ENCODE measurements at places on chromosomes 4 and X. TPM values are rescaled to one million over a fixed set of nuclear protein-coding genes. Genes with fewer than 3 reads are reported as not detected.

- DNase-seq: no peak
These were observed 116.8 kb upstream of the SHISA3 start for GRCh38 chr4:42280327-42281095.

SLC10A6 gene
- total RNA-seq: 12.7 TPM

MID1 gene
- 17.6 TPM for total RNA-seq

ODAPH gene
- 0.53 TPM for total RNA-seq

BRS3 gene
- not detected for total RNA-seq

- DNase-seq: no peak
These were observed 257.8 kb downstream of the DHRSX start for GRCh38 chrX:2242980-2243379.

- DNase-seq: no peak
These were observed 49.6 kb downstream of the DCHS2 start for GRCh38 chr4:154441982-154442381.

HPSE gene
- total RNA-seq: 13.0 TPM

Measured in foreskin keratinocyte (primary cell).